WTC11 (cell line): ENCODE measurements at places on chromosomes 3 and 15. TPM values are rescaled to one million over a fixed set of nuclear protein-coding genes. Genes with fewer than 3 reads are reported as not detected.

DNA sequence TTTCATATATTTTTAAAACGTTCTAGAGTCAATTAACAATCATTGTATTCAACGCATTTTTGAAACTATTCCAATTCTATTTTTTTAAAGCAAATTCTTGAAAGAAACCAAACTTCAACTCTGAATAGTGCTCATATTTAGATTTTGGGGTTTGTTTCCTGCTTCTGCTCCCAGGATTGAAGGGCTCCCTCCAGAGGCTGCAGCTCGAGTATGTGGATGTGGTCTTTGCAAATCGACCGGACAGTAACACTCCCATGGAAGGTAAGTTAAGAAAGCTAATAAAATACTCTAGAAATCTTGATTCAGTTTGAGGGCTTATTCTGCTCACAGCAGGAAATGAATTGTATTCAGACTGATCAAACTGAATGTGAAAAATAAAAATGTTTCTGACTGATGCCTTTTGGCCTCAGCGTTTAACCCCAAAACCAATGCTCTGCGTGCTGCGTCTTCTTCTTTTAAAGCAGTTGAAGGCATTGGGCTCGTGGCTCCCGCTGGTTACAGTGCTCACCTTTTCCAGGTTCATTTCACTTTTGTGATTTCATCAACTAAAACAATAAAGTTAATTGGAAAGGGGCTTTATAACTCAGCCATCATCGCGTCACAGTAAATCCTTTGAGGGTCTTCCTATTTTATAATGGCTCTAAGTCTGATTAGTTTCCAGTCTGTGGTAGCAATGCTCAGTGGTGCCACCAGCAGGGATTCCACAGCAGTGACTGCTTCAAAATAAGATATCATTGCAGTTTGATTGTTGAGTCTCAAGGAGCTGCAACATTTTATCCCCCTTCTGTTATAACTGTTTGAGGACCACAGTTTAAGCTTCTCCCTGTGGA is 80.1 kb downstream of the SSR3 start:
- DNase-seq: peak; percentile 53

GRCh38 chr15:69402816-69403215 is 11.3 kb upstream of the KIF23 start:
- DNase-seq: no peak

ITIH4 gene
- 2.4 to 6.2 TPM (median 3.9 TPM) in 3 replicates for total RNA-seq

ROBO2 gene
- total RNA-seq: 11.7 to 12.4 TPM (median 12.0 TPM) in 3 replicates

SI gene
- total RNA-seq: not detected in 3 replicates
